Hematopoietic multipotent progenitor cell treated with erythropoietin and hydrocortisone succinate and interleukin-3 and kit ligand, for 8 days (in vitro differentiated cells): ENCODE measurements at places on chromosomes 6 and 20.

DNA sequence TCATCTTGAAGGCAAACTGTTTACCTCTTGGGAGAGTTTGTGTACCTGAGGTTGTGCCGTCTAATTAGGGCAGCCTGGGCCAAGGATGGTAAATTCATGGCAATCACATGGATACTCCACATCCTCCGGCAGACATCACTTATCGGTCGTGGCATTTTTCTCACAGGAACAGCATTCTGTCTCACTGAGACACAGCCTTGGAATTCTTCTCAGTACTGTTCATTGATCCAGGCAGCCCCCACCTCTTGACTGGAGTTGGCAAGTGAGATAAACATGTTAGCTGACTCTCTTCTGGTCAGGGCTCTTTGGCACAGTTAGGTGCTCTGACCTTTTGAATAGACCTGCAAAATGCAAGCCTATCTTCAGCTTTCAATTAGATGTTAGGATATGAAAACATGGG lies 511.4 kb upstream of the FLRT3 start:
- DNase-seq: no peak

DNA sequence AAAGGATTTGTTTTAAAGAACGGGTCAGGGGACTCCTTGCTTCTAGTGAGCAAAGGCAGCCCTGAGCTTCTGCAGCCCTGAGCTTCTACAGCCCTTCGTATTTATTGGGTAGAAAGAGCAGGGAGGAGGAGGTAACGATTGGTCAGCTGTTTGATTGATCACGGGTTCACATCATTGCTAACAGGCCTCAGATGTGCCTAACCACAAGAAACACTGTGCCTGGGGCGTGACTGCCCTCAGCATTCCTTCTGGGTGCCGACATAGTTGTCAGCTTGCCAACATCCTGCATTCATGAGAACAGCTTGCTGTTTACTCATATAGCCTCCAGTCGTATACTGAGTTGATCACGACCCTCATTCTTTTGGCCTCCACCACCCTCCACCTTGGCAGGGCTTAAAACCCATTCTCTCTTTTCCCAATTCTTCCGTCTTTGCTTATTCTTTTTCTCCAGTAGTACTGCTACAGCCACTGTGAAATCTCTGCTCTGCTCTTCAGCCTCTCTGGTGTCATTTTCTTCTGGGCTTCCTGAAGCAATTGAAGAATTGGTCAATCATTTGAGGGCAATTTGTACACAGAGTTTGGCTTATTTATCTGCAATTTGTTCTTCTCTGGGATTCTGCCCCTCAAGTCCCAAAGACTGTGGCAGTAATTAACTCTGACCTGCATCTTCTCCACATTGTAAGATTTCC lies 25.4 kb upstream of the NOP56 start:
- no peak for DNase-seq

DNA sequence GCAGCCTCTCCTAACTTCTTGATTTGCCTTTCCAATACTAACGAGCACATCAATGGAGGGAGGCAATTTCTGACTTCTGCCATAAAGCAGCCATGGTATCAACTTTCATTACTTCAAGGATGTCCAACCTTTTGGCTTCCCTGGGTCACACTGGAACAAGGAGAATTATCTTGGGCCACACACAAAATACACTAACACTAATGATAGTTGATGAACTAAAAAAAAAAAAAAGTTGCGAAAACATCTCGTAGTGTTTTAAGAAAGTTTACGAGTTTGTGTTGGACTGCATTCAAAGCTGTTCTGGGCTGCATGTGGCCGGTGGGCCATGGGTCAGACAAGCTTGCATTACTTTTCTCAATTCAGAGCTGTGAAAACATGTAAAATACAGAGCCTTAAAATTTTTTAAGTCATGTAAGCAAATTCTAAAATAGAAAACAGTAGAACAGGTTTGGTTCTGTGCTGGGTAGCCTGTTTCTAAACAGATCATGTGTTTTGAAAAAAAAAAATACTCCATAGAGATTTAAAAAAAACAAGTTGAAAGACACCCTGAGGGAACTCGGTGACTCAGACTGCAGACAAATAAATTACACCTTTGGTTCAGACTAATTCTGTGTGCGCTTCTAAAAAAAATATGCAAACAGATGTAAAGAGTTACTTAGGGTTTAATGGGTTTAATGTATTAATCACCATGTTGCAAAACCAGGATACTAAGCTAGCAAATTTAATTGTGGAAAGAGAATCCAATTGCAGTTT lies 43.6 kb upstream of the SLC22A23 start:
- no peak for DNase-seq

- DNase-seq: no peak
Measured at GRCh38 chr20:8800089-8800488, 268.8 kb upstream of the PLCB4 start.

- no peak for DNase-seq
Measured at GRCh38 chr6:157497579-157497978, 116.6 kb downstream of the ZDHHC14 start.

GRCh38 chr20:1370548-1371110 lies 22.2 kb downstream of the FKBP1A start:
- DNase-seq: no peak

DNA sequence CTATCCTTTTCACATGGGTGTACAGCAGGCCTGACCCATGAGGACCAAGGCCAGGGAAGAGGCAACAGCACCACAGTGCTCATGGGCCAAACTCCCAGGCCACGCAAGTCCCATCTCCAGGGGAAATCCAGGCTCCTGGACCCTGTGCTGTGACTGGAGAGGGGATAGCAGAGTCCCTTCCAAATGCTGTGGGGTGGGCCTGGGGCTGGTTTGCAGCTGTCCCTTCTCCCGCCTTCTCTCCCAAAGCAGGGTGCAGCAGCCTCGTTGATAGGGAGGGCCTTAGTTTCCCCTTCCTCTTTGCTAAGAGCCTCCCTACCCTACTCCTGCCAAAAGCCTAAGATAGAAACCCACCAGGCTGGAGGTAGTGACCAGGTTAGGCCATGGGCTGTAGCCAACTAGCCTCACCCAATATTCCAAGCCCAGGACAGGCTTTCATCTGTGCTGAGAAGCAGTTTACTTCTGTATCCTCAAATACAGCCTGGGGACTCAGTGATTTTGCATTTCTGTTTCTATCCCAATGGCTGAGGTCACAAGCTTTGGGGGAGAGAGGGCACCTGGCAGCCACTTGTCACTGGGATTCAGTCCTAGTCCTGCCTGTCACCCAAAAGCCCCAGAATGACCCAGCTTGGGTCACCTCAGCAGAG lies 1.4 kb downstream of the CTSZ start:
- DNase-seq: no peak

DNA sequence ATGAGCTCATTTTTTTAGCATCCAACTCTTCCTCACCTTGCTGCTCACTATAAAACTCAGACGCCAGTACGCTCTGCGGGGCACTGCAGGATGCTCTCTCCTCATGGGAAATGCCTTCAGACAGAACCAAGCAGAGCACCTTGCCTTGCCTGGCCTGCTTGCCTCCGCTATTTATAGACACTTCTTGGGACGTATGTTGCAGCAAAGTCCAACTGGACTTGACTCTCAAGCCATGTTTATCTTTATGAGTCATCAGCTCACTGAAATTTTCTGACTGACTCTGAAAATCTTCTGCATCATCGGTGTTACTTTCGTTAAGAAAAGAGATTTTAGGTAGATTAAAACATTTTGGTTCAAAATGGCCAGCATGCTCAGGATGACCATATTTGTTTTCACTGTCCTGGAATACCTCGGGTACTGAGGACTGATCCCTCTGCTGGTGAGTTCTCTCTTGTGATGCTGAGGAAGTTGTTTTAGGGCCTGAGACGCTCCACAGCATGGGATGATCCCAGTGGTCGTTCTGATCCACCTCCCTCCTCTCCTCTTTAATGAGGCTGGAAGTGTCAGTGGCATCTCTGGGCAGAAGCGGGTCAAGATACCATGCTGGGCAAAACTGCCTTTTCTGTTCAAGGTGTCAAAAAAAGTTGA lies 204.5 kb downstream of the KIF16B start:
- no peak for DNase-seq

GRCh38 chr6:35170891-35171290 lies 29.8 kb upstream of the TCP11 start:
- DNase-seq: no peak

DNA sequence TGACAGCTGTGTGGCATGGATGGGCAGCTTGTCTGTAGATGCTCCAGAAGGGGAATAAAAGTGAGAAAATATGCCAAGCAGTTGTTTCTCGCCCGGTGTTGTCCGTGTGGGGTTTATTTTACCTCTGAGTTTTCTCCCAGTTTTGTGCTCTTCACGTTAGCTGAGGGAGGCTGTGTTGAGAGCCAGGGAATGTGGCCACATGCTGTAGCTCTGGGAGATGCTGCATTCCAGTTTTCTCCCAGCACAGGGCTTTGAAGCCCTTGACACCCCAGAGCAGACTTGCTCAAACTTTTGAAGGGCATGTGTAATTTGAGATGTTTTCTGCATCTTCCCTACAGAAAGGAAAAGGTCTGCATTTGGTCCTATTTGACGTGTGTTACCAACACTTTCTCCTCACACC lies 67.7 kb downstream of the RREB1 start:
- no peak for DNase-seq

GRCh38 chr6:166728884-166729530 lies 102.0 kb upstream of the RPS6KA2 start:
- no peak for DNase-seq

- no peak for DNase-seq
Measured at GRCh38 chr6:12916006-12916405, 199.4 kb downstream of the PHACTR1 start.

GRCh38 chr6:8059129-8059528 lies 5.1 kb downstream of the BLOC1S5 start:
- peak; percentile 43 for DNase-seq

DNA sequence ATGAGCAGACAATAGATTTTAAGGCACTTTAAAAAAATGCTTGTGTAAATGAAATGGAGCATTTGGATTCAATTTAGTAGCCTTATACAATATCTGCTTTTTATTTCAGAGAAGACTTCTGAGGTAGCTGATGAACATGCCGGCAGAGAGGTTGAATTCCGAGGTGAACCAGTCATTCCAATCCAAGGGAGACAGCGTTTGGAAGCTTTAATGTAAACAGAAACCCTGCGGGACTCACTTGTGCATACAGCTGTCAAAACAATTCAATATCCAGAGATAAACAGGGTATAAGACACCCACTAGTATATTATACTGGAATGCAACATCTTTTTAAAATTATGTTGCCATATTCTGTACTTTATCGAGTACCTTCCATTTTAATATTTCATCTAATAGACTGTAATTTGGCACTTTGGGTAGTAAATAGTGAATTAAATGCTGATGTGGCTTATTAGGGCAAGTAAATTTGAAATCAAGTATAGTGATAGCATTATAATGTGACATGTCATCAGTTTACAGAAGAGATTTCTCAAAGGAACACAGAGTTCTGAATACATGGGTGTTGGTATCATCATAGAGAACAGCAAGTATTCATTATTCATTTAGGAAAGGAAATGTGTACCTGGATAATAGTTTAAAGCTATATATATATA lies 347.7 kb downstream of the PRKN start:
- DNase-seq: no peak

DNA sequence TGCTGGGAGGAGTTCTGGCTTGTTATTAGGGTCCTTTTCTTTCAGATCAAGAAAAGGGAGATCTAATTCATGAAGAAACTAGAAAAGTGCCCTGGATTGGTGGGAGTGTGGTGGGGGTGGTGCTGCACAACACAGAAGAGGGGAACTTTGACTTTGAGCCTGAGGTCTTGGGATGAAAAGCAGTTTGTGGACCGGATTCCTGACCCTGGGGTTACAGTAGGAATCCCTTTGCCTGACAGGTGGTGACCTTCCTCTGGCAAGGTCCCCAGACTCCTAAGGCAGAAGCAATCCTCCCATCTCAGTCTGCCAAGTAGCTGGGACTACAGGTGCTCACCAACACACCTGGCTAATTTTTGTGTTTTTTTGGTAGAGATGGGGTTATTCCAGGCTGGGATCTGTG lies 45.3 kb upstream of the IER3 start:
- no peak for DNase-seq

GRCh38 chr6:96007663-96008062 lies 8.1 kb upstream of the FUT9 start:
- DNase-seq: no peak

DNA sequence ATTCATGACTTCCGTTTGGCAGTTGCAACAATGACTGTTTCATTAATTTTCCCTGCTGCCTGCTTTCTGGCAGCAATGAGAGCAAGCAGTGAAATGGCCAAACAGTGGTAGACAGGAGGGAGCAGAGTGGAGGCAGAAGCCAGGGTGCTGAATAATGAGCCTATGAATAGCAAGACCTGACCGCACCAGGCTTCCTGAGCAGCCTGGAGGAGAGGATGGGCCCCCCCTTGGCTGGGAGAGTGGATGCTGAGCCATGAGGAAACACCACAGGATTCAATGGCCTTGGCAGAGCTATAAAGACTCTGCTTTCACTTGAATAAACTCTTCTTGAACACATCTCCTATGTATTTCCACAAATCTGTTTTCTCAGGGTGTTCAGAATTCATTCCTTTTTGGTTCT lies 68.1 kb upstream of the SNRPB2 start:
- DNase-seq: no peak

DNA sequence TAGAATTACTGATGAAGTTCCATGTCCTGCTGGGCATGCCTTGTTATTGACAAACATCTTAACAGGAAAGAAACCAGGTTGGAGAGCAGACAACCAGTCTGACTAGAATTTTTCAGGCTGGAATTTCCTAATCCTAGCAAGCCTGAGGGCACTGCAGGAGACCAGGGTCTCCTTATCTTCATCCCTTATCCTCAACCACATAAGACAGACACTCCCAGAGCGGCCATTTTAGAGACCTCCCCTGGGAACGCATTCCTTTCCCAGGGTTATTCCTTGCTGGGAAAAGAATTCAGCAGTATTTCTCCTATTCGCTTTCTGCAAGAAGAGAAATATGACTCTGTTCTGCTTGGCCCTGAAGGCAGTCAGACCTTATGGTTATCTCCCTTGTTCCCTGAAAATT lies 803.7 kb downstream of the GRIK2 start:
- no peak for DNase-seq

DNA sequence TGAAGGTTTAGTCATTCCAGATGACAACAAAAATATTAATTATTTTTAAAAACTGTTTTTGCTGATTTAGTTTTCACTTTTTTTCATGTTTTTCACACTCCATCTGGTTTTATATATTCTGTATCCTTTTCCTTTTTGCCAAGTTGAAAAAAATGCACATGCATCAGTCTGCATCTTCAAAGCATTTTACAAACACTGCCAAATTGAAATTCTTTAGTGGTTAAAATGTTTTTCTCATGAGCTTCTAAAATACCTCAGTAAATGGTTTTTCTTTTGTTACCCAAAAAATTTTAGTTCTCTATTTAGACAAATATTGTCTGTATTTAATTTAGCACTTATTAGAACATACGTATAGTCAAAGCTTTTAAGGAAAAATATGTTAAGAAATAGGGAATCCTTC lies 386.9 kb upstream of the HSF2 start:
- no peak for DNase-seq
